T1000 (cell line): ENCODE measurements at places on chromosomes 13 and 19.

DNA sequence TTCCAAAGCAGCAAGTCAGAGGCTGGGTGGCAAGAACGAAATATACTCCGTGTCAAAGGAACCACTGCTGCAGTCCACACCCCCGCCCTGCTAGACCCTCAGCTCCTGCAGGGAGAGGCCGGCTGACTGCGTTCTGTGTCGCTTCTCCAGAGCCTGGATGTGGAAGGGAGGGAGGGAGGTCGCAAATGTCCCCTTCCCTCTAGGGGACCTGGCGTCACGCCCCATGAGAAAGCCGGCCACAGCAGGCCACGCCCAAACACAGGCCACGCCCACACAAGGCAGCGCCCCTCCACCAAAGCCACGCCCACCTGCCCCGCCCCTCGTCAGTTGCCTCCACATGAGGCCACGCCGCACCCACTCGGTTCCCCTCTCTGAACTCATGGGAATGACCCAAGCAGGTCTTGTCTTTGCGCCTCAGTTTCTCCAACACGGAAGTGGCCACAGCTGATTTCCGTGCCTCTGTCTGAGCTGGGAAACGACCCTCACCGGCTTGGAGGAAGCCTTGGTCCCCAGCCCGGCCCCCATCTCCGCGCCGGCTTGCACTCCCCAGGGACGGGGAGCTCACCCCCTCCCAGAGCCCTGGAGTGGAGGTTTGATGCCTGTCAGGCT is 38.4 kb upstream of the TCF3 start:
- no peak for DNase-seq

- DNase-seq, result no peak
Measured at GRCh38 chr19:33997690-33998089, 174.6 kb upstream of the LSM14A start.

DNA sequence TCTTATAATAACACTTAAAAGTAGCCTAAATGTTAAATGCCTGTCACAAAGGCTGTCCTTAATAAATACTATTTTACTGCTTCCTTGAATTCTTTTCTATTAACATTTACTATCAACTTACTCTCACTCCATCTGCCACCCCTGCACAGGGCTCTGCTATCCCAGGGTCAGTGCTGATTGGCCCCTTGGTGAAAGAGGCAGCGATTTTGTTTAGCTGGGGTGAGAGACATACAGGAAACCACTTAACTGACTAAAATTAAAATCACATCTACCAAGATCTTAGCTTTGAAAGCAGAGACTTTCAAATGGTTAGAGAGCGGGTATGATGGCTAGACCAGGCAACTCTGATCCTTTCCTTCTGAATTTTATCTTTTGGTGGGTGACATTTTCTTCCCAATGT is 149.9 kb upstream of the HTR2A start:
- no peak for DNase-seq

DNA sequence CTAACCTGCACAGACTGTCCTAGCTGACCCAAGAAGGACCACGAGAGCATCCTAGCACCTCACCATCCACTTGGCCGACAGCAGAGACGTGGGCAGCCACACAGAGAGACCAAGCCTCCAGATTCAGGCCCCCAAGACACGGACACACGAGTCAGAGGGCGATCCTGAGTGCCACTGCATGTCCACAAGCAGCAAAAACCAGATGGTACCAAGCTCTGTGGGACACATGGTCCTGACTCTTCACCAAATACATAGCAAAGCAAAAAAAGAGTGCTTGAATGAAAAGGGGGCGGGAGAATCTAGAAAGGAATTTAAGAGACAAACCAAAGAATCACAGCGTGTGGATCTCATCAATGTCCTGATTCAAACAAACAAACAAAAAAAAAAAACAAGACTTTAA is 45.2 kb downstream of the MLLT1 start:
- DNase-seq, result no peak

DNA sequence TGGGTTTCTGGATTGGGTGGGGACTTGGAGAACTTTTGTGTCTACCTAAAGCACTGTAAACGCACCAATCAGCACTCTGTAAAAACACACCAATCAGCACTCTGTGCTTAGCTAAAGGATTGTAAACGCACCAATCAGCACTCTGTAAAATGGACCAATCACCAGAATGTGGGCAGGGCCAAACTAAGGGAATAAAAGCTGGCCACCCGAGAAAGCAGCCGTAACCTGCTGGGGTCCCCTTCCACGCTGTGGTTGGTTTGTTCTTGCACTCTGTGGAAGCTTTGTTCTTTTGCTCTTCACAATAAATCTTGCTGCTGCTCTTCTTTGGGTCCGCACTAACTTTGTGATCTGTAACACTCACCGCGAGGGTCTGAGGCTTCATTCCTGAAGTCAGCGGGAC is 37.3 kb downstream of the LIG4 start:
- no peak for DNase-seq

GRCh38 chr19:1361601-1362386 is 21.9 kb upstream of the NDUFS7 start:
- DNase-seq, result no peak

DNA sequence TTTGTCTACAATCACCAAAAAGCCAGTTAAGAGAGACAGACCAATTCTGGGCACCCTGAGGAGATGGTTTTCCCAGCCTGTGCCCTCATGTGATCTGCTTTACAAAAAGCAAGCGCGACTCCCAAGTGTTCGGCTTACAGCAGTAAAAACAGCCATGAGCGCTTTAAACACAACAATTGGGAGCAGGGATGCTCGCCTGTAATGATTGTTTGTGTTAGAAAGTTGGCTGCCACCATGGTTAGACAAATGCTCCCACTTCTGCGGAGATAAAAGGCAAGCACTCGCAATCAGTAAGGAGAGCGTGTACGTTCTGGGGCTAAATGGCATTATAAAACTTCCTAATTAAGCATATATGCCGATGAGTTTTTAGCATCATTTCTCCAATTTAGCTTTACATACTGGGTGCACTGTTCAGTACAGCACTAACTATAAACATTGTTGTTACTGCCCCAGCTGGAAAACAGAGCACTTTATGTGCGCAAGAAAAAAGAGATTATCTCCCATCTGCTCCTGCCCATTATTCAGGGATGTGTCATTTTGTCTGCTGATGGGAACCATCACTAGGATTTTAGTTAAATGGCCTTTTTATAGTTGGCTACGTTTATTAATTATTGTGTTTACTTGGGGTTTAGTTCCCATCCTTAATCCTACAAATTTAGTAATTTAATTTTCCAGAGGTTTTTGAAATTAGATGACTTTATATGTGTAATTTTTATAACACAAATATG is 309.3 kb upstream of the MAB21L1 start:
- DNase-seq, result no peak

GRCh38 chr13:33352526-33352925 is 67.0 kb upstream of the STARD13 start:
- DNase-seq, result no peak

GRCh38 chr13:45711951-45712350 is 9.8 kb downstream of the CBY2 start:
- DNase-seq, result no peak

DNA sequence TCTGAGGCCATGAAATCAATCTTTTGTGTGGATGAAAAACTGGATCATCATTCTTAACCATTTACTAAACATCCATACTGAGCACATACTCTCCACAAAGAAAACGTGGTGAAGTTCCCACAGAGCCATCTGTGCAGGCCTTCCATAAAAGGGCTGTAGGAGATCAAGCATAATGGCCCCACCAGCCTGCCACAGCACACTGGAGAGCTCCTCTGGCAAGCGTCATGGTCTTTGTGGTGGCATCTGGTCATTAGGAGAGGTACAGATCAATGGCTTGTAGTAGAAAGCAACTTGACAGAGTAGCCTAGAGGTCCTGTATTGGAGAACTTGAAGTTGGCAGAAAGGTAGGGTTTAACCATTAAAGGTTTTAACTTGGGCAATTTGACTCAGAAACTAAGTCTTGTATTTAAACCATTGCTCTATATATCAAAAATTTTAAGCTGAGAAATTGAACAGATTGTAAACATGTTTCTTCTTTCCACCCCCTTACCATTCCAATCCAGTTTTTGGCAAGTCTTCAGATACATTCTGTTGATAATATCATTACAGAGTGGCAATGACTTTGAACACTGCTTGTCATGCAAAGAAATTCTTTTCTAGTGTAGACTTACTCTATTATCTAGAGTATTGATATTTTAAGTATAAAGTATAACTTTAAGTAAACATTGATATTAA is 128.3 kb downstream of the LMO7 start:
- DNase-seq, result no peak

- no peak for DNase-seq
Measured at GRCh38 chr13:35964863-35965180, 166.4 kb downstream of the DCLK1 start.
